ENCODE measurements at places on chromosomes 5 and 9.

GRCh38 chr5:141605523-141606277, 13.1 kb downstream of the DIAPH1 start:
- DNase-seq = peak; percentile 62

DNA sequence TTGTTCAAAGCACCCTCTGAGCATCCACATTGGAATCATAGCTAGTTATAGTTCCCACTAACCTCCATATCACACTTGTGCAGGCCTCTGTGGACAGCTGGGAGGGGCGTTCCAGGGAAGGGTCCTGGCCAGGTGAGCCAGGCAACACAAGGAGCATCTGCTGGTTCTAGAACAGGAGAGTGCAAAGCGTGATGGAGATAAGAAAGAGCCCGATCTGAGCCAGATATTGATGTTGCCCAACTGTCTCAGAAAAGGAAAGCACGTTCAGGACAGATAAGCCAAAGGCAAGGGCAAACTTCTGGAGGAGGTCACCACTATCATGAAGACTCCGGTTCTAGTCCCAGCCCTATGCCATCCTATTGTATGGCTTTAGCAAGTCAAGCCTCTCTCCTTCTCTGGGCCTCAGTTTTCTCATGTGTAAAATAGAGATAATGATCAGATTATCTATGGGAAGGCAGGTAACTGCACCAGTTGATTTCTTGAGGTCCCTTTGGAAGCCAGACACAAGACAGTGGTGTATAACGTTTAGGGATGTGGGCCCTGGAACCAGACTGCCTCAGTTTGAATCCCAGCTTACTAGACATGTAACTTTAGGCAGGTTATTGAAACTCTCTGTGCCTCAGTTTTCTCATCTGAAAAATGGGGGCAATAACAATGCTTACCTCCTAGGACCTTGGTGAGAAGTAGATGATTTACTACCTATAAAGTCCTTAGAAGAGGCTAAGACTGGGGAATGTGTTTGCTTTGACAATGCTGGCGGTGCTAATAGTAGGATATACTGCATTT, 19.8 kb downstream of the GABBR2 start:
- no peak for DNase-seq

GRCh38 chr9:121772600-121773285, 121.3 kb downstream of the DAB2IP start:
- peak; percentile 6 for DNase-seq

- no peak for DNase-seq
These were observed 15.3 kb upstream of the NINJ1 start for GRCh38 chr9:93149361-93149760.

- no peak for DNase-seq
These were observed 65.8 kb upstream of the DAPK1 start for GRCh38 chr9:87431837-87432236.

DNA sequence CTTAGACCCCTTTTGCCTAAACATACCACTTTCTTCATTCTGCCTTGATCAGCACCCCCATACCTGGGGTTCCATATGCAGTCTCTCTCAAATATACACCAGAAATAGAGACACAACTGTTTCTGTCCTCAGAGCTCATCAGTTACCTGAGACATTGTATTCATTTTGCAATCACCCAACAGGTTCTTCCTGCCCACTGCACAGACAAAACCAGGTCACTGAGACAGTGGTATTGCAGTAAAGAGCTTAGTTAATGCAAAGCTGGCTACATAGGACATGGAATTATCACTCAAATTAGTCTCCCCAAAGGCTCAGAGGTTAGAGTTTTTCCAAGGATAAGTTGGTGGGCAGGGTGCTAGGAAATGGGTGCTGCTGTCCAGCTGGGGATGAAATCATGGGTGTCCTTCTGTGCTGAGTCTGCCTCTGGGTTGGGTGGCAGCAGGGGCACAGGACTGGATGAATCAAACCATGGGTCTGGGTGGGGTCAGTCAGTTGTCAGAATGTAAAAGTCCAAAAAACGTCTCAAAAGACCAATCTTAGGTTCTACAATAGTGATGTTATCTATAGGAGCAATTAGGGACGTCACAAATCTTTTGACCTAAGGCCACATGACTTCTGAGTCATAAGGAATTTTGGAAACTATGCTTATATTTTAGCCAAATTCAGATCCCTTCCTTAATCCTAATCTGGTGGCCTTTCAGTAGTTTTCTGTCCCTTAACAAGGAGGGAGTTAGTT, 41.0 kb downstream of the KCNV2 start:
- no peak for DNase-seq

DNA sequence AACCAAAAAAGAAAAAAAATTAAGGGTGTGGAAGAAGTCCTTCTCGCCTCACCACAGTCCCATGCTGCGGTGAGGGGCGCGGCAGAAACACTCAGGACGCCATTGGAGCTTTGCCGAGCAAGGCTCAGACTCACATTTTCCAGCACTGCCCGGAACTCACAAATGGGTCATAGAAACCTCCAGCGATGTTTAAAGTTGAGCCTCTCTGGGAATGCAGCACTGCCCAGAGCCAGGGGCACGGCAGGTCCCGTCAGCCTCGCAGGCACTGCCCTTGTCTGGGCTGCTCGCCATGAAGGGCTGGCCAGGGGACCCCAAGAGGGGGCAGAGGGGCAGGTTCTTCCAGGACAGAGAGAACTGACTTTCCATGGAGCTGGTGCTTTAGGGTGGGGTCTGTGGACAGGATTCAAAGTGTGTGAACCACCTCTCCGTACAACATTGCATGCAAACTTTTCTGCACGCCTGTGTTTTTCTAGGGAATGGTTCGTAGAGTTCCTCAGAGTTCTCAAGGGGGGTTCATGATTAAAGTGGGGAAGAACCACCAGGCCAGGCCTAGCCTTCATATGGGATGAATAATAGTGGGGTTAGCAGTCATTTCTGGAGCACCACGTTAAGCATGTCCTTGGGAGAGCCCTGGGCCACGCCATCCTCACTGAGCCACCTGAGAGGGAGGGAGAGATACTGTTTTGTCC, 38.4 kb downstream of the PRRX2 start:
- DNase-seq = no peak

DNA sequence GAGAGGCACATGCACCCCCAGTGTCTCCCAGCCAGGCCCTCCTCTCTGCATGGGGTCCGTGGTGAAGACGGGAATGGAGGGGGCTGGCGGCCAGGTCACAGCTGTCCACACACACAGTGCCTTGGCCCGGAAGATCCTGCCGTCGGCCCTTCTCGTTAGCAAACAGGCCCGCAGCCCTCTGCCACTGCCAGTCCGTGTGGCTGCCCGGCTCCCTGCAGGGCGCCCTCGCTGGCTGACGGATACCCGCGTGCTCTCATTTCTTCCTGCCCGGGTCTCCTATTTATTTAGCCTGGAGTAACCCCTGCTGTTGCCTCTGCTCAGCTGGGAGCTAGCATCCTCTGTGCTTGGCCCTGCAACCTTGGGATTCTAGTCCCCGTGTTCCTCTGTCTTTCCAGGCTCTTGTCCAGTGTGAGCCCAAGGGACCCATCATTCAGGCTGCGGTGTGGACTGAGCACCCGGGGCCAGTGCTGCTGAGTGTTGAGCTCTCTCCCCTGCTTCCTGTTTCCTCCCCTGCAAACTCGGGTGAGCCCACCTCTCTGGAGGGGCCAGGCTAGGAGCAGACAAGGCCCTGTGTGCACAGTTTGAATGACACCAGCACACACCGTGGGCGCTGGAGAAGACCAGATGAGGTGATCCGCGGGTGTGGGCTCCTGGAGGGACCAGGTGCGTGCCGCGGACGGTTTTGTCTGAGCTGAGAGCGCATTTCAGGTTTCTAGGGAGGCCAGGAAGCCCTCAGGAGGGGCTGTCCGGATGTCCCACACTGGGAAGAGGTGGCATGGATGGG, 14.6 kb upstream of the RNU6ATAC start:
- peak; percentile 14 for DNase-seq

GRCh38 chr9:131043087-131043486, 34.1 kb downstream of the LAMC3 start:
- no peak for DNase-seq
